Activated naive CD4-positive, alpha-beta T cell treated with anti-CD3 and anti-CD28 coated beads, Interleukin-2, amount 50 U/mL, for 72 hours (primary cell): ENCODE measurements at places on chromosomes 3 and 15. TPM values are rescaled to one million over a fixed set of nuclear protein-coding genes. Genes with fewer than 3 reads are reported as not detected.

Gene TTLL13
- total RNA-seq: 1.0 TPM

DNA sequence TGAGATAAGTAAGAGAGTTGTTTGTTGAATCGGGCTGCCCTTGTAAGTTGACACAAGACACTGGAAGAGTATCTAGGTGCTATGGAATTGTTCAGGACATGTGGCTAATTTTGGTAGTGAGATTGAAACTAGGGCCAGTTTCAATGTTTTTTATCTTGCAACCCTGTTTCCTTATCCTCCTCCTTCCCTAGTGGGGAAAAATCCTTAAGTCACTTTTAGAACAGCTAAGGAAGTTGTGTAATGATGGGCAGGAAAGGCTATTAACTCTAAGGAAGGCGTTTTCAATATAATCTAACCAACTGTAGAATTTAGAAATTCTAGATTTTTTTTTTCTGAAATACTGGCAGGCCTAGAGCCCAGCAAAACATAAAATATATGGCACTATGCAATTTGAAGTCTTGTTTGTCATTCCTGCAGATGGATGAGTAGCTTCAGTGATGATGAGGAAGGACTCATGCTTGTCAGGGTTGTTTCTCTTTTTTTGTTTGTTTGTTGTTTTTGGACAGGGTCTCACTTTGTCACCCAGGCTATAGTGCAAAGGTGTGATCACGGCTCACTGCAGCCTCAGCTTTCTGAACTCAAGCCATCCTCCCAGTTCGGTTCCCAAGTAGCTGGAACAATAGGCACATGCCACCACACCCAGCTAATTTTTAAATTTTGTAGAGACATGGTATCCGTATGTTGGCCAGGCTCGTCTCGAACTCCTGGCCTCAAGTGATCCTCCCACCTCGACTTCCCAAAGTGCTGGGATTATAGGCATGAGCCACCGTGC is 27.6 kb upstream of the ADAMTS9 start:
- no peak for DNase-seq

GRCh38 chr3:195282961-195283360 is 12.0 kb upstream of the XXYLT1 start:
- DNase-seq: no peak

Gene OXTR
- total RNA-seq: 0.89 TPM

DNA sequence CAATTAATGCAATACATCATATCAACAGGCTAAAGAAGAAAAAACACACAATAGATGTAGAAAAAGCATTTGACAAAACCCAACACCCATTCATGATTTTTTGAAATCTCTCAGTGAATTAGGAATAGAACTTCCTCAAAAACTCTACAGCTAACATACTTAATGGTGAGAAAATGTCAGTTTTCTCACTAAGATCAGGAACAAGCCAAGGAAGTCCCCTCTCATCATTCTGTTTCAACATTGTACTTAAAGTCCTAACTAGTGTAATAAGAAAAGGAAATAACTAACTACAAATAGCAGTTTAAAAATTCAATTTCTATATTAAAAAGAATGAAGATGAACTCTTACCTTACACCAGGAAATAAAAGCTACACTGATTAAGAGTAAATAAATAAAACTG is 77.8 kb downstream of the DCLK3 start:
- no peak for DNase-seq

- no peak for DNase-seq
Observed at GRCh38 chr15:57572468-57572867, 19.2 kb upstream of the MYZAP start.

DNA sequence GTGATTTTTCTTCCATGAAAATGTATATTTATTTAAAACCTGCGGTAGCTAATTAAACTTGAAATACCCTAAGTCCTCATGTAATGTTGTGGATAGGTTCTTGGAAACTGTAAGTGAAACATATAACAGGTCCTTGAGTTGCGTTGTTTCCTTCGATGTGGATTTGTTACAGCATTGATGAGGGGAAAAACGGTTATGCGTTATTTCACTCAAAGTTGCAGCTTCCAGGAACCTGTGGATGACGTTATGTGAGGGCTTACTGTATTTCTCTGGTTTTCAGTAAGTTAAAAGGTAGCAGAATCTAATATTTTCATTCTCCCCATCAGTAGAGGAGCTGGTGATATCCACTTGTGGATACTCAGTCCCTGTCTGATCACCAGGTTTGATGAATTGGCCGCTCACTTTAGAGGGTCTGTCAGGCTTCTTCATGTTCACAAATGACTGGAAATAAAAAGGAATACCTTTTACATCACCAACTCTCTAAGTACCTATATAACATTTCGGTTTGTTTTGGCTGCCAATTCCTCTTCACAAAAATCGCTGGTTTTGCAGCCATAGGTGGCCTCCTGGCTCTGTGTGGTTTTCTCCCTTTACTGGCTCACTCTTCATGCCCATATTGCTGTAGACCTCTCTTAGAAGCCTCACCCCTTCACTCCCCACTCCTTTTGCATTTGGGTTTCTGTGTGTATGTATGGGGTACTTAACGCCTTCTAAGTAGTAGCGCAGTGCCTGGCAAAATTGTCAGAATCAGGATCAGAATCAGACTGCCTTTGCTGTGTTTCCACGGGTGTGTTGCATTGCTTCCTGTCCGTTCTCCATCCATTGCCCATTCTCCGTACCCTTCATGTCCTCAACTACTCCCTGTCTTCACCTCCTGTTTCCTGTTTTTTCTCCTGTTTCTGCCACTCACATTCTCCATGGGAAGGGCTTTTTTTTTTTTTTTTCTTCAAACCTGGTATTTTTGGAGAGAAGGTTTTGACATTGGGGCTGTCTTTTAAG is 112.6 kb downstream of the FNDC3B start:
- no peak for DNase-seq
